Smooth muscle cell of the brain vasculature (primary cell): ENCODE measurements at places on chromosomes 13 and 19.

DNA sequence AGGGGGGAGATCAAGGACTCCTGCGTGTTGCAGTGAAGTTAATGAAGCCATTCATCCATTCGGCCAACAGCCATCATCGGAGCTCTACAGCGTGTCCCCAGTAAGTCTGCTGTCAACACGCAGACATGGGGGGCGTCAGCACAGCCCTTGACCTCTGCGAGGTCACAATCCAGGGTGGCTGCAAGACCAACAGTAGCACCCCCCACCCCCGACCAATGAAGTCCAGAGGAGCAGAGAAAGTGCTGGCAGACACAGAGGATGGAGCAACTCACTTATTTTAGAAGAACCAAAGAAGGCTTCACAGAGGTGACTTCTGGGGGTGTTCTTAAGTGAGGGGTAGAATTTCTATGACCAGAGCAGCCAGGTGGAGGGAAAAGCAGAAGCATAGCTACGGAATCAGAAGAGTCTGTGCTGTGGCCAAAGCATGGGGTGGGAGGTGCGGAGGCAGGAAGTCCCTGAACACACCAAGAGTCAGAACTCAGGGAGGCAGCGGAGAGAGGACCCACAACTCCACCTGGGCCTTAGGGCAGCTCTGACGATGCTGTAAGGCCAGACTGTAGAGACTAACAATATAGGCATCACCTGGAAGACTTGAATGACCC is 185.4 kb downstream of the FOXO1 start:
- no peak for DNase-seq

GRCh38 chr13:22161871-22162270 is 491.0 kb downstream of the FGF9 start:
- DNase-seq, result no peak

- no peak for DNase-seq
Observed at GRCh38 chr13:77337159-77337558, 10.3 kb upstream of the MYCBP2 start.

GRCh38 chr19:43305642-43306041 is 36.3 kb upstream of the PSG9 start:
- DNase-seq, result no peak

DNA sequence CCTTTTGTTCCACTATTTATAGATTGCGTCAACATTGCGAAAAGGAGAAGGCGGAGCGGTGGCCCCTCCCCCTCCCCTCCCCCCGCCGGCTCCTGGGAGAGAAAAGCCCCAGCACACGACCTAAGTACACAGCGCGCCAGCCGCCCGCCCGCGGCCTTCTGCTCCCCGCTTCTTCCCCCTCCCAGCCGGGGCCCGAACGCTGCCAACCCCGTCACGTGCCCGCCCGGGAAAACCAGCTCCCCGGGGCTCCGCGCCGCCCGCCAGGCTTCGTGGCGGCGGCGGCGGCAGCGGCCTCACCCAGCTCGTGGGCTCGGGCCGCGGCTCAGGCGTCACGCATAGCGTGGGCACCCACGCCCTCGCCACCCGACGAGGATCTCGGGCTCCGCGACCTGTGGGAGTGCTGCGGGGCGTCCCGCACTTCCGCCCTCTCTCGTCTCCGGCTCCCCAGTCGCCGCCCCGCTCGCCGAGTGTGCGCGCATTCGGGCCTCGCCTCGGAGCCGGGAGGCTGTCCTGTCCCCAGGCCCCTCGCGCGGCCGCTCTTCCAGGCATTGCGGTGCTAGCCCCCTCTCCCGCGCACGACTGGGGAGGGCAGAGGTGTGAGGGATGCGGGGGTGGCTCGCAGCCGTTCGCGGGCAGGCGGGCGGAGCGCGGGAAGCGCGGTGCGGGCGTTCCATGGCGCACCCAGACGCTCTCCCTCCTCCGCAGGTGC is 110.5 kb downstream of the KCNRG start:
- DNase-seq, result peak; percentile 56

GRCh38 chr13:114259974-114260373 is 21.4 kb upstream of the UPF3A start:
- no peak for DNase-seq

- no peak for DNase-seq
Observed at GRCh38 chr19:51721905-51722304, 1.9 kb downstream of the HAS1 start.

GRCh38 chr13:65342541-65343337 is 1887.4 kb downstream of the PCDH9 start:
- DNase-seq, result no peak

DNA sequence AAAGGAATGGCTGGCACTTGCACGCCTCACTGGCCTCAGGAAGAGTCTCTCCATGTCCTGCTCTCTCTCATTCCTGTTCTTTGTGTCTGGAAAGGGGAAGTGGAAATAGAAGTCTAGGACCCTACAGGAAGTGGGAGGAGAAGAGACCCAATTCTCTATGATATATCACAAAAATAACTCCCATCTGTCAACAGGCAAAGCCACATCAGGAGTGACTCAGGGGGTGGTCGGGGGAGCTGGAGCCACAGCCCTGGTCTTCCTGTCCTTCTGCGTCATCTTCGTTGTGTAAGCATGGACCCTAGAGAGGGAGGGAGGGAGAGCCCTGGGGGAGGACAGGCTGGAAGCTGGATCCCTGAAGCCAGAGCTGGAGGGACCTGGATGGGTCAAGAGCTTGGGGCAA is 3.0 kb downstream of the SIGLEC9 start:
- no peak for DNase-seq

DNA sequence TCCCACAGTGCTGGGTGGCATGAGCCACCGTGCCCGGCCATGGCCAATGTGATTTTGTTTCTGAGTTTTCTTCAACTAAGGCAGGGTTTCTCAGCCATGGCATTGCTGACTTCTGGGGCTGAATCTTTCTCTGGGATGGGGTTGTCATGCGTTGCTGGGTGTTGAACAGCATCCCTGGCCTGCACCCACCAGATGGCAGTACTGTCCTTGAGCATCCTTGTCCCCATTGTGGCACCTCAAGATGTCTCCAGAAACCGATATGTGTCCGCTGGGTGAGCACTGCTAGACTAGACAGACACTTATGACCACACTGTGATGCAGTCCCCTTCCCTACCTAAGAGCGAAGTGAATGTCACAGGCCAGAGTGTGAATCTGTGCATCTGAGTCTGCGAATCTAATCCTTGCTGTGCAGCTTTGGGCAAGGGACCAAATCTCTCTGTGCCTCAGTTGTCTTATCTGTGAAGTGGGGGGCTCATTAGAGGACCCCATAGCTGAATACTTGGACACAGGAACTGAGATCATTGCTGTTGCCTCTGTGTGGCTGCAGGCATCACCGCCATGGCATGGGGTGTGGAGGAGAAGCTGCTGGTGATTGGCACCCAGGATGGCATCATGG is 50.3 kb upstream of the SIN3B start:
- DNase-seq, result peak; percentile 12

GRCh38 chr13:42807241-42807640 is 25.9 kb downstream of the FAM216B start:
- DNase-seq, result no peak

DNA sequence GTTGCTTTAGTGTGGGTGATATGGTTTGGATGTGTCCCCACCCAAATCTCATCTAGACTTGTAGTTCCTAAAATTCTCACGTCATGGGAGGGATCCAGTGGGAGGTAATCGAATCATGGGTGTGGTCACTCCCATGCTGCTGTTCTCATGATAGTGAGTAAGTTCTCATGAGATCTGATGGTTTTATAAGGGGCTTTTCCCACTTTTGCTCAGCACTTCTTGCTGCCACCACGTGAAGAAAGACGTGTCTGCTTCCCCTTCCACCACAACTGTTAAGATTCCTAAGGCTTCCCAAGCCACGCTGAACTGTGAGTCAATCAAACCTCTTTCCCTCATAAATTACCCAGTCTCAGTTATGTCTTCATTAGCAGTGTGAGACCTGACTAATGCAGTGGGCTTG is 26.0 kb downstream of the OR10H4 start:
- no peak for DNase-seq

GRCh38 chr13:30916991-30917390 is 10.9 kb downstream of the MEDAG start:
- no peak for DNase-seq

- DNase-seq, result no peak
Observed at GRCh38 chr19:50020481-50020880, 4.7 kb downstream of the VRK3 start.

DNA sequence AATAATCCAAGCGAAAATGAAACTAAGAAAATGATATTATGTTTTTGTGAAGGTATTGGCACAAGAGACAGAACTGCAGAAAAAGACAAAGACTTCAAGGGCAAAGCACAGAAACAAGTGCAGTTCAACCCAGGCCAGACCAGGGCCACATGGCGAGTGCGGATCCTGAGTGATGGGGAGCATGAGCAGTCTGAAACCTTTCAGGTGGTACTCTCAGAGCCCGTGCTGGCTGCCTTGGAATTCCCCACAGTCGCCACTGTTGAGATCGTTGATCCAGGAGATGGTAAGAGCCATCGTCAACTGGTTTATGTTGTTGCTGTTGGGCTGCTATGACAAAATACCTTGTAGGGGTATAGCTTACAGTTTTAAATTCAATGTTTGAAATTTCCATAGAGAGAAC is 82.6 kb downstream of the FREM2 start:
- no peak for DNase-seq

DNA sequence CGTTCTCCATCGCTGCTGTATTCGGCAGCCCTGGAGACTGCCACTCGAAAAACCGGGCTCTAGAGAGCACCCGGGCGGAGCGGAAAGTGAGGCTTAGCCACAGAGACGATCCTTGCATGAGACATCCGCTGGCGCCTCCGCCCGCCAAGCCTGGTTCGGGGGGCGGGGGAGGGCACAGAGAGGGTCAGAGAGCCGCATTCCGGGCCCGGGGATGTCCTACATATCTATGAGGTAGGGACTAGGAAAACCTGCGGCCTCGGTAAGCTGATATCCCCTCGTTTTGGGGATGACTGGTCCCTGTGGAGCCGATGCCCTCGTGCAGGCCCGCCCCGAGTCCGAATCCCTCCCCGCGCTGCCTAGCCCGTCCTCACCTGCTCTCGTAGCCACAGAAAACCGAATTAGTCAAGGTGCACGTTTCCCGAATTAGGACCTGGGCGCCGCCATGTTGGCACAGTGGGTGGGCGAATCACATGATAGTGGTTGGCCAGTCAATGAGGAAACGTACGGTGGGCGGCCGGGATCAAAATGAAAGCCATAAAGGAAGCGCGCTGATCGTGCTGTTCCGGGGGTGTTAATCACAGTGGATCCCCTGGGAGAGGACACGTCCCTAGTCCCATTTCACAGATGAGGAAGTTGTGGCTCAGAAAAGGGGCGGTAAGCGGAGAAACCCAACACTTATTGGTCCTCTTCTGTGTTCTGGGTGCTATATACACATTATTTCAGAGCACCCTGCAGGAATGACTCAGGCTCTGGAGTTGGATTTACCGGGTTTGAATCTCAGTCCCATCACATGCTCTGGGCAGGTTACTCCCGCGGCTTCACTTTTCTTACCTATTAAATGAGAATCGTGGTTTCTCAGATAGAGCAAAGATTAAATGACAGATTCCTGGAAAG is at the start of gene TRMT1:
Gene TRMT1 (minus strand): TSS at position 459 of the 894 bp plus-strand sequence. CDS start 341 bp downstream, at position 118.
- peak; percentile 64 for DNase-seq
